Activated CD4-positive, alpha-beta memory T cell treated with anti-CD3 and anti-CD28 coated beads for 36 hours (primary cell): ENCODE measurements at places on chromosomes 3 and 15.

DNA sequence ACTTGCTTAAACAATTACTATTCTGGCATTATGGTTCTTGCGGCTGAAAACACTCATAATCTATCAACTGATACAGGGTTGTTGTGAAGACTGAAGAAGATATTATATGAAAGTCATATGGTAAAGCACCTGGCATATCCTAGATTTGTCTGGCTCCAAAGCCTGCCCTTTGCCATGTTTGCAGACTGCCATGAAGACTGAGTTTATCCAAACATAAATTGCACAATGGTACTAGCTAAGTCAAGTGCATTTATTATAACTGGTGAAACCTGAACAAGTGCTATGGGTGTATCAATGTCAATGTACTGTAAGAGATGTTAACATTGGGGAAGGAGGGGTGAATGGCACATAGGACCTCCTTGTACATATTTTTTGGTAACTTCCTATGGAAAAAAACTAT is 87.4 kb upstream of the MEX3B start:
- DNase-seq, result no peak

GRCh38 chr15:63597038-63597790 is at the start of gene FBXL22:
Gene FBXL22 (plus strand): TSS chr15:63597387. CDS start chr15:63597393, 6 bp downstream.
- DNase-seq, result no peak

DNA sequence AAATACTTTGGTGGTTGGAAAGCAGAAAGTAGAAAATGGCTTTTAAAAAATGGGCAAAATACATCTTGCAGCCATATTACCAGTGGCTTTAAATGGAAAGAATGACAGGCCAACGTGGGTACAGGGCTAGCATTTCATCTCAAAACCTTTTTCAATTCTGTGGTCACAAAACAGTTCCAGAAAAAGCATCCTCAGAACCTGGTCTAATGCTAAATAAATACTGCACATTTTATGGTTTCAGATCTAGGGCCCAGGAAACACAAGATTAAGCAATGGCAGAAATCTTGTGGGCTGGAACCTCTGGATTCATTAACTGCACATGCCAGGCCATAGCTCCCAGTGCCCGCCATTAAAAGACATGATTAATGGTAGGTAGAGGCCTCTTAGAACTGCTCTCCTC is 470.2 kb upstream of the RASGRP1 start:
- no peak for DNase-seq

GRCh38 chr3:187587076-187587475 is 83.1 kb downstream of the SST start:
- no peak for DNase-seq

DNA sequence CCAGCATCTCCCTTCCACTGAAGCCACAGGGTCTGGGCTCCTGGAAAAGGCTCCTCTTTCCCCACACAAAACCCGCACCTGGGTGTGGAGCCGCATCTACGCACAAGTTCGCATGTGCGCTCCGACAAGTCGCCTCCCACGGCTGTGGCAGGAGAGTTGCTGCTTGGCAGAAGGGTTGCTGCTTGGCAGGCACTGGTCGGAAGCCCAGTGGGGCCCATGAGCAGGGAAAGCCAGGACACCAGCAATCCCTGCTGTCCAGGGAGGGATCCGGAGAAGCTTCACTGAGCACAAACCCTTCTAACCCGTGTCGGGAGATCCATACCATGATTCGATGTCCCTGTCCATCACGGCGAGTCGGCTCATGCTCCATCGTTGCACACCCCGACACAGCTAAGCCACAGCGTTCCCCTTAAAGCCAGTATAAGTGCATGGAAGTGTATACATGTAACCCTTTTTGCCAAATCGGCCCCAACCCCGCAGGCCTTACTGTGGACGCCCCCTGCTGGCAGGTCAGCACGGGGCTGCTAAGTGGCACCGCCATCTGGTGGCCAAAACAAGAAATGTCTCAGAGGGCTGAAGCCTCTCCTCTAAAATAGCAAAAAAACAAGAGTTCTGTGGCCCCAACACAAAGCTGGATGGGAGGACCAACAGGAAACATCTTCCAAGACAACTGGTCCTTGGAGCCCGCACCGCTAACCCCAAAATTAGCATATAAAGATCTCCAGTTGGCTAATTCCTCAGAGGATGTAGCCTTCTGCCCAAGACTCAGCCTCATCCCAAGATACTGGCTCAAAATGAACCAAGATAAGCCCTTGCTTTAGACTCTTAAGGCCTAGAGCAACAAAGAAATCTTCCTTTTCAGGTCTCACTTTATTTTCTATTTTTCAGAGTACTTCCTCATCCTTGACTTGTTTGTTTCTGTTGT is 8.3 kb downstream of the ANKRD63 start:
- peak; percentile 91 for DNase-seq

GRCh38 chr3:42513121-42513520 is 10.7 kb downstream of the VIPR1 start:
- no peak for DNase-seq

GRCh38 chr15:69092159-69092558 is 68.3 kb upstream of the GLCE start:
- no peak for DNase-seq

DNA sequence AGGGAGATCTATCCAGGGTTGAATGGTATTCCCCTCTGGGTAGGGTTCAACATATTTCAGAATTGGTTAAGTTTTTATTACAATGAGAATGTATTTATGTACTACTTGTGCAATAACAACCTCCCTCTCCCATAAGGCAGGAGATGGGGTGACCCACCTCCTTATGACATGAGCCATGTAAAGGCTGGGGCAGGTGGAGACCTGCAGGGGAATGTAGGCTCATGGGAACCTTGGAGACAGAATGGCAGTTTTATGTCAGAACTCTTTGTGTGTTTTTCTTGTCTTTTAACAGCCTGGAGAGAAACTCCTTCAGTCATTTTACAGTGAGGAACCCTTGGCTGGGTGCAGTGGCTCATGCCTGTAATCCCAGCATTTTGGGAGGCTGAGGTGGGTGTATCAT is 24.6 kb upstream of the INSYN1 start:
- no peak for DNase-seq

DNA sequence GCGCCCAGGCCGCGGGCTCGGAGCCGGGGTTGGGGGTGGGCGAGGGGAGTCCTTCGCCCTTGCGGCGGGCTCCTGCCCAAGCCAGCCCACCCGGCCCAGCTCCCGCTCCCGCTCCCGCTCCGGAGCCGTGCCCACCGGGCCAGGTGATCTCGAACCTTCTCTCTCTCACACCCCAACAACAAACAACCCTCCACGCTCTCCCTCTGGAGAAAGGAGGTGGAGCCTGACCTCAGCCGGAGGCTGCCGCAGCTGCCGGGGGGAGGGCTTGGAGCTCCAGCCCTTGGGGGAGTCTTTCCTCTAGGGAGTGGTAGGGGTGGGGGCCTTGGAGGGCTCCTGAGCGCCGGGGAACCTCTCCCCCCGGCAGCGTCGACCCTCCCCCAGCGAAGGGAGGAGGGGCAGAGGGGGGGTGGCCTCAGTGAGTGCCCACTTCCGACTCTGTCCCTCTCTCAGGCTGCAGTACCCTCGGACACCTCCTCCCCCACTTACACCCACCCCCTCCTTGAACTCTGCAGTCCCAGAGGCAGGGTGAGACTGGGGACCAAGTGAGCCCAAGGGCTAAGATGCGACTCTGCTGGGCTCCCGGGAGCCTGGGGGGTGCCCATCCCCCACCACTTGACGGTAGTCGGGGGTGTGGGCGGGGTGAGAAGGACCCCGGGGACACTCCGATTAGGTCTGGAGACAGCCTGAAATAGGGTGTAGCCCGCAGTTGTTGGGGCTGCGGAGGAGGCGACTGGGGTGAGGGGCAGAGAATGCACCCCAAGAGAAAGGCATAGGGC is 4.4 kb upstream of the BAHD1 start:
- DNase-seq, result no peak

- DNase-seq, result peak; percentile 36
Observed at GRCh38 chr3:120145542-120146285, 51.5 kb upstream of the GSK3B start.

DNA sequence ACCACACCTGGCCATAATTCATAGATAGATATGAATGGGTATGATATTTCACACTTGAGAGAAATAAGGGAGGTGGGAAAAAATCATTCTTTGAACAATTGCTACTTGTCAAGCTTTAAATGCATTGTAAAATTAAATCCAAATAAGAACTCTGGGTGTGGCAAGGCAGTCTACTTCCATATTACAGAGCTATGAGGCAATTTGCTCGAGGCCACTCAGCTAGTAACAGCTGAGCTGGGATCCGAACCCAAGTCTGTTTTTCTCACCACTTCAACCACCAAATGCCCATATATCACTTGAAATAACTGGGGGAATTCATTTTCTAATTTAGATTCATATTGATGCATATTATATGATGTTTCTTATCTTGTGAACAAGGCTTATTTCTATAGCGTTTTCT is 482.2 kb upstream of the ADAMTS9 start:
- no peak for DNase-seq

- no peak for DNase-seq
Observed at GRCh38 chr3:69199942-69200341, 77.5 kb upstream of the LMOD3 start.

GRCh38 chr15:68272721-68273271 is 4.7 kb upstream of the FEM1B start:
- no peak for DNase-seq

GRCh38 chr3:136042608-136043221 is 77.2 kb downstream of the PPP2R3A start:
- no peak for DNase-seq

DNA sequence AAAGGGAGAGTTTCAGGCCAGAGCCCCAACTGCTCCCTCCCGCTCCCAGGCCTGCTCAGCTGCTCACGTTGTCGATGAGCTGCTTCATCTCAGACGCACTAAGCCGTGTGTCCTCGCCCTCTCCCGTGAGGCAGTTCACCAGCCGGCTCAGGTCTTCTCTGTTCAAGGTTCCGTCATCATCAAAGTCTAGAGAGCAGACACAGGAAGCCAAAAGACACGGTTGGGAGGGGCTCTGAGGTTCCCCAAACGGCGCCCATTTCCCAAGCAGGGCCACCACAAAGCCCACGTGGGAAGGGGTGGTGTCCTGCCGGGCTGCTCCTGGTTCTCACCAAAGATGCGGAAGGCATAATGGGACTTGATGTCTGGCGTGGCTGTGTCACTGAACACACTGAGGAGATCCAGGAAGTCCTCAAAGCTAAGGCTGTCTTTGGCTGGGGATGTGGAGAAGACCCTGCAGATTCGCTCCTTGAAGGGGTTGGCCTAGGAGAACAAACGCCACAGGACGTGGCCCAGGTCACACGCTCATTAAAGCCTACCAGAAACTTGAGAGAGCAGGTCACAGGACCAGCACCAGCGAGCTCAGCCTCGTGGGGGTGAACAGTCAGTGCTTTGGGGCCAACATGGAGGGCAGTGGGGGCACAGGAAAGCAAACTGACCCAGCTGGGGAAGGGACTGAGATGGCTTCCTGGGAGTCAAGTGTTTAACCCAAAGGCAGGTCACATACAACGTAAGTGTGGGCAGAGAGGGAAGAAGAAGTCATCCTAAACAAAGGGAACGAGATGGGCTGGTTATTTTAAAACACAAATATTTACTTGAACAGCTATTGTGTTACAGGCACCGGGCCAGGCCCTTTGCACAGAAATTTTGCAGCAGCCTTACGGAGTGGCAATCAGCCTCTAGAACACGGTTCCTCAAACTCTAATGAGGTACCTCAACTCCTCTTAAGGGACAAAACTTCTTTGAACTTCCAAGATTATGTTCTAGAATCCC is 2.4 kb downstream of the CIB1 start:
- DNase-seq, result peak; percentile 88

DNA sequence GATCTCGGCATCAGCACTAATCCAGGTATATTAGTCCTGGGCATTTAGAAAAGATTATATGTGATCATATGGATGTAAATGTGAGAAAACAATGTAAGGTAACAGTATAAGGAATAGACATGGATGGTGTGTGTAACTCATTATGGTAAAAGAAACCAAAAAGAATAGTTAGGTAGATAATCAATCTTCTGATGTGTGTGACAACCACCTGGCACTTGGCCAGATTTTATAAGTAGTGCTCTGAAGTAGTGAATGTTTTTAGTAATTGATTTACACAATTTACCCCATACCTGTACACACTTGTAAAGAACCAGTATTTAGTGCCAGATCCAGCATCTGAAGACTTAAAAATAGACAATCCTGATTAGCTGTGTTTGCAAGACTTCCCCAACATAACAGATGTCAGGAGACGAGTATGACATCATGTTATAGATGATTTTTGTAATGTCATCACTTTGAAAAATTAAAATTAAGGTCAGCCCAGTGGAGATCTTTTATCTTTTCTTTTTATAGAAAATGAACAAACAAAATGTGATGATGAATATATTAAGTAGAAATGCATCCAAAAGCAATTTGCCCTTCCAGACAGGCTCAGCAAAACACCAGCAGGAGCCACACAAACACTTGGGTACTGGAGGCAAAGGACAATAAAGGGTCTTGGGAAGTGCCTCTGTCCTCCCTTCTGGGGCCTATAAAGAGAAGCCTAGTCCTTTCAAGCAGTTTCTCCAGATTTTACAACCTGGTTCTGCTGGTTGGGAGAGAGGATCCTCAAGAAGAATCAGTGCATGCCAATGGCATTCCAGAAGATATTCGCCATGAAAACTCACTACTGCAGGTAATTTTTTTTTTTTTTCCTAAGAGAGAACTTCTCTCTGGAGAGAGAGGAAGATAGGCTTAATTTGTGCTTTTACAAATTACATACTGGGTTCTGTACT is 140.7 kb downstream of the MECOM start:
- DNase-seq, result no peak

DNA sequence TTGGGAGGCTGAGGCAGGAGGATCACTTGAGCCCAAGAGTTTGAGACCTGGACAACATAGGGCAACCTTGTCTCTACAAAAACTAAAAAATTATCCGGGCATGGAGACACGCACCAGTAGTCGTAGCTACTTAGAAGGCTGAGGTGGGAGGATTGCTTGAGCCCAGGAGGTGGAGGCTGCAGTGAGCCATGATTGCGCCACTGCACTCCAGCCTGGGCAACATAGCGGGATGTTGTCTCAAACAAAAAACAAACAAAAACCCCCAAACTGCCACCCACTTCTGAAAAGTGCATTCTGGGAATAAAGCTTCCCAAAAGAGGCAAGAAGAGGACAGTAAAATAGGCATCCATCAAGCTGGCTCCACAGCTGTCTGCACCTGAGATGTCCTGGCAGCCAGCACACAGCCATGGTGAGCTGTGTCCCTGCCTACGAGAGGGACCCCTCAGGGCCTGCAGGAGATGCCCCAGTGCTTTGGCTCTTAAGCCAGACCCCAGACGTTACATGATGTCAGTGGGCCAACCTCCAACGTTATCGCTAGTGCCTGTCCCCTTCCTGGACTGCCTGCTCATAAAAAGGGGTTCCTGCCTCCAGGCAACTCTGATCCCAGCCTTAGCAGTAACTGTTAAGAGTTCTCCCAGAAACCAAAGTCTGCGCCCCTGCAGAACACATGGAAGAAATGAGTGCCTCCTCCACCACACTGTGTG is 101.1 kb downstream of the LRIG1 start:
- DNase-seq, result no peak

GRCh38 chr15:29364426-29365078 is 94.9 kb upstream of the NSMCE3 start:
- no peak for DNase-seq

DNA sequence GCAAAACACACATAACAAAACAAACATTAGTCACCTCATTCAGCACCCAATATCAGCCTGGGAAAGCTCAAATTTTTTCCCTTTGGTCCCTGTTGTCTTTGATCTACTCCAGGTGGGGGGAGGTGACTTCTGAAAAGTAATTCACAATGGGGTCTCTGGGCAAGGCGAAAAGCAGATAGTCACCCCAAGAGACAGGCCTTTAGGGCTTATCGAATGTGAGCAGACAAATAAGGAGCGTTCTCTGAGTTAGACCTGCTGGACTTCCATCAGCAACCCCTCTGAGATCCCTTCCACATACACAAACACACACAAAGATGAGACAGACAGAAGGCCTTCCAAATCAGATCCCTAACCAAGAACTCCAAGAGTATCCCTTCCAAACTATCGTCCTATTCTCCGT is 171.0 kb upstream of the SMAD3 start:
- no peak for DNase-seq

GRCh38 chr3:119149484-119149883 is 3.5 kb downstream of the TEX55 start:
- no peak for DNase-seq
